ENCODE measurements at places on chromosomes 2 and 18.

DNA sequence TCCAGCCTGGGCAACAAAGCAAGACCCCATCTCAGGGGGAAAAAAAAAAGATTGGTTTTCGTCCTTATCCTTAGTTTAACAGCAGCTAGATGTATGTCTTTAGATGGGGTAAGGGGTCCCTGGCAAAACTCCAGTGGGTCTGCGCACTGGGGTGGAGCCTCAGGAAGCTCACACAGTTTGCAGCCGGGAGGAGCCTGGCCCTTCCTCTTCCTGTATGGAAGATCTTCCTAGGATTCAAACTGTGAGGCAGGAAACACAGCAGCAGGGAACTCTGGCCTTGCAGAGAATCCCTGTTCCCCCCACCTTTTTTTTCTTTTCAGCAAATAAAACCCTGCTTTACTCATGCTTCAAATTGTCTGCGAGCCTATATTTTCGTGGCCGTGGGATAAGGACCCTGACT, 12.5 kb upstream of the GRP start:
- no peak for DNase-seq

- DNase-seq = no peak
Measured at GRCh38 chr2:11102956-11103860, 52.1 kb upstream of the SLC66A3 start.

DNA sequence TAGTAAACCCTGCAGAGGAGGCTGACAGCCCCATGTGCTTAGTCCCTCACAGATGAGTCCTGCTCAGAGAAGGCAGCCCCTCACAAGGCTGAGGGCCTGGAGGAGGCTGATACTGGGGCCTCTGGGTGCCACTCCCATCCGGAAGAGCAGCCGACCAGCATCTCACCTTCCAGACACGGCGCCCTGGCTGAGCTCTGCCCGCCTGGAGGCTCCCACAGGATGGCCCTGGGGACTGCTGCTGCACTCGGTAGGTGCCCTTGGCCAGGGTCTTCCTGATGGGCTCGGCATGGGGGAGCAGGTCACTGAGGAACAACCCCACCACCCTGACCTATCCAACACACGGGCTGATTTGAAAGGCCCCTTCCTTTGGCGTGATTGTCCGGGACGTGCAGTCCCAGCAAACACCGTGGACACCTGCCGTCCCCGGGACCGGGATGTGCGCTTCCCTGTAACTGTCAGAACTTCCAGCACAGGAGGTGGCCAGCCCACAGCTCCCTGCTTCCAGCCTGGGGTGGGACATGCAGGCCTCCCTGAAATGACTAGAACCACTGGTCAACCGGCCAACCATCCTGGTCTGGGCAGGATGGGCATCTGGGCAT, 38.6 kb downstream of the MLPH start:
- no peak for DNase-seq

GRCh38 chr2:209830722-209831465, 59.3 kb downstream of the UNC80 start:
- no peak for DNase-seq

GRCh38 chr2:101731221-101732054, 33.9 kb downstream of the MAP4K4 start:
- no peak for DNase-seq

DNA sequence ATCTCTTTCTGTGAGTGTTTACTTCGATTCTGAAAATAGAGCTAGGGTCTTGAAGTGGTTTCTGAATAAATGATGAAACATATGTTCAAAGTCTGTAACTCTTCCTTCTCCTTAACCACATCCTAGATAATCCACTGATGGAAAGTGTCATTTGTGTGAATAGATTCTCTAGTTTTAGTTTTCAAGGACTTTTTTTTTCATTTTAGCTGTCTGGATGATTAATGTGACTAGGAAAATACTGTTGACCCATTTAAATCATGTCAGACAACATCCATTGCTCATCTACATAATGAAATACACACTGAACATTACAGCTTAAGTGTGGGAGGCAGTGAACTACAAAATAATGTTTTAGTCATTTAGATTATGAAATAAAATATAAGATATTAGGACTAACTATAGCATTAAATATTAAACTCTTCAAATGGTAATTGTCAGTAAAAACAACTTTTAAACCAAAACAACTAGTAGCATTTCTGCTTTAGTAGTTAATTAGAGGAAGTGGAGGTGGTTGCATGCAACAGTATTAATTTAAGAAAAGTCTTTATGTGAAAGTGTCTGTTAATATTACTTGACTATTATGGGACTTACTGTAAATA, 39.1 kb upstream of the DLX1 start:
- DNase-seq = no peak

DNA sequence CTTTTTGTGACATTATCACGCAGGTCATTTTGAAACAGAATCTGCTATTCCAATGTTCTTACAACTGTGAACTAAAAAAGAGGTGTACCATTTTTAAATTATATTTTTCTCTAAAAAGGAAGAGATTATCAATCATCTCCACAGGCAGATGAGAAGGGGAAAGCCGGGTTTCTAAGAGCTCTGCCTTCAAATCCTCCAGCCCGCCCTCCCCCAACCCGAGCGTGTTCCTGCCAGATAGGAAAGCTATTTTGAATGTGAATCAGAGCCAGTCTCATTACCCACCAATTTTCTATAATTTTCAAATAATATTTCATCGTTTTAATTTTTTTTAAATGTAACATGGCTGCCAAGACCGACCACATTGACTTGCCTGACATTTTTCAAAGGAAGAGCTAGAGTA, 65.9 kb downstream of the KCNF1 start:
- no peak for DNase-seq

DNA sequence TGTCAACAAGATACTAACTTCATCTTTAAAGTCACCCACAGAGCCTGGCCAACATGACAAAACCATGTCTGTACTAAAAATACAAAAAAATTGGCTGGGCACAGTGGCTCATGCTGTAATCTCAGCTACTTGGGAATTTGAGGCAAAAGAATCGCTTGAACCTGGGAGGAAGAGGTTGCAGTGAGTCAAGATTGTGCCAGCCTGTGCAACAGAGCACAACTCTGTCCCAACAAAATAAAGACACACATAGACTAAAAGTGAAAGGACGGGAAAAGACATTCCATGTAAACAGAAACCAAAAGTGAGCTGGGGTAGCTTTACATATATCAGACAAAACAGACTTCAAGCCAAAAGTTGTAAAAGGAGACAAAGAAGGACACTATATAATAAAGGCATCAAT, 34.8 kb downstream of the USP34 start:
- DNase-seq = no peak

DNA sequence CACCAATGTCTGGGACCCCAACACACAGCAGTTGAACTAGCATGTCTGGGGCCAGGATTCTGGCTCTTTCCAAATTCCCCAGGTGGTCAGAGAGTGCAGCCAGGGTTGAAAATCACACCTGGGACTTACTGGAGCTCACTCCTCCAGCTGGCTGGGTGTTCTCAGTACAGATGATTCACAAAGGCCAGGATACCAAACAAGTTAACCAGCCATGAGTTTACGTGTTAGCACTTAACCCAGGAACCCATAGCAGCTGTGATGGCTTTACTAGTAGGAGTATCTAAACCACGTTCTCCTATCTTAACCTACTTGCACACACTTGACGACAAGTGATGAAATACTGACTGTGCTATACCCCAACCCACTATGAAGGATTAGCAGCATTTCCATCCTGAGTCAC, 222.8 kb downstream of the FBXO15 start:
- no peak for DNase-seq
